Hepatocyte (in vitro differentiated cells): ENCODE measurements at places on chromosomes 16 and 17. TPM values are rescaled to one million over a fixed set of nuclear protein-coding genes. Genes with fewer than 3 reads are reported as not detected.

GRCh38 chr16:58128711-58129096 lies 477 bp downstream of the CFAP20 start:
- H3K36me3 ChIP-seq, result no peaks in the 10 kb centered on the region
- peak overlapping the region; percentile 93 for H3K27ac ChIP-seq
- DNase-seq, result peak; percentile 47
- peaks cover 26% of the 10 kb centered on the region for H3K4me1 ChIP-seq
- no peaks in the 10 kb centered on the region for H3K27me3 ChIP-seq

- H3K36me3 ChIP-seq, result no peaks in the 10 kb centered on the region
- H3K27me3 ChIP-seq, result peaks cover 11% of the 10 kb centered on the region
- no peak overlapping the region for H3K27ac ChIP-seq
- H3K4me1 ChIP-seq, result no peaks in the 10 kb centered on the region
- DNase-seq, result peak; percentile 8
Measured at GRCh38 chr16:47142486-47142820, 1.3 kb downstream of the NETO2 start.

GRCh38 chr16:164827-165538 lies 795 bp upstream of the HBM start:
- H3K27me3 ChIP-seq, result peaks cover 63% of the 10 kb centered on the region
- DNase-seq, result no peak
- H3K4me3 ChIP-seq, result no peak overlapping the region
- H3K36me3 ChIP-seq, result no peaks in the 10 kb centered on the region
- H3K4me1 ChIP-seq, result no peaks in the 10 kb centered on the region

GRCh38 chr16:83685615-83686165 lies 122.1 kb upstream of the HSBP1 start:
- no peak for DNase-seq
- H3K4me3 ChIP-seq, result no peak overlapping the region
- H3K36me3 ChIP-seq, result no peaks in the 10 kb centered on the region
- H3K27me3 ChIP-seq, result peaks cover 17% of the 10 kb centered on the region
- H3K4me1 ChIP-seq, result no peaks in the 10 kb centered on the region
- H3K27ac ChIP-seq, result no peak overlapping the region

GRCh38 chr17:74558882-74559519 lies 8.3 kb downstream of the CD300H start:
- H3K4me1 ChIP-seq, result no peaks in the 10 kb centered on the region
- H3K27ac ChIP-seq, result no peak overlapping the region
- H3K4me3 ChIP-seq, result no peak overlapping the region

DNA sequence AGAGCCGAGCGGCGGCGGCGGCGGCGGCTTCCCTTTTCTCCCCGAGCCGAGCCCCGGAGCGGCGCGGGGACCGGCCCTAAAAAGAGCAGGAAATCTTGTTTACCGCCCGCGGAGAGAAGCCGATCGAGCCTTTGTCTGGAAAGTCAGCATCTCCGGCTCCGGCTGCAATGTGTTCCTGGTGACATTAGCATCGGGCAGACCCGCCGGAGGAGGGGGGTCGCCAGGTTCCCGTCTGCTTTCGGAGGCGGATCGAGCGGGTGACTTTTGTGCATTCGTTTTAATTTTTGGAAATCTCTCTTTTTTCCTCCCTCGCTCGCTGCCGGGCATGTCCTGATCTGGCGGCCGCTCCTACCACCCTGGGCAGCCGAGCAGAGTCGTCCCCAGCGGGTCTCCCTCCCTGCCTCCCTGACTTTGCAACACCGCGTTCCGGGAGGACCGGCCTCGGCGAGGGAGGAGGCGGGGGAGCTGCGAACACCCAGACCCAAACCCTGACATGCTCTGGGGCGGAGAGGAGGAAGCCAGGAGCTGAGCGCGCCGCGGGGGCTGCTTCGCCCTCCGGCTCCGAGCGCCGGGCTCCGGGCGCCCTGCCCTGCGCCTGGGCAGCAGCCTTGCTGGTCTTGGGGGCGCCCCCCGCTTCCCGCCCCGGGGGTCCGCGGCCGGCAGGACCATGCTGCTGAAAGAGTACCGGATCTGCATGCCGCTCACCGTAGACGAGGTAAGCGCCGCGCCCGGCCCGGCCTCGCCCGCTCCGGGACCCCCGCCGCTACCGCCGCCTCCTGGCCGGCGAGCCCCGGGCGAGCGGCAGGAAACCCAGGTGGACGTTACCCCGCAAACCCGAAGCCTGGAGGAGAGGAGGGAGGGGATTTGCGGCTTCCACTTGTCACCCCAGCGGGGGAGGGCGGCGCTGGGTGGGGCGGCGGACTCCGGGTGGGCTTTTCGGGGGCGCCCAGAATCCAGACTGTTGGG lies 690 bp downstream of the PITPNC1 start:
- no peaks in the 10 kb centered on the region for H3K36me3 ChIP-seq
- H3K27me3 ChIP-seq, result no peaks in the 10 kb centered on the region
- peak overlapping the region; percentile 99 for H3K4me3 ChIP-seq
- H3K27ac ChIP-seq, result peak overlapping the region; percentile 94
- DNase-seq, result peak; percentile 74
- H3K4me1 ChIP-seq, result peaks cover 3% of the 10 kb centered on the region

DNA sequence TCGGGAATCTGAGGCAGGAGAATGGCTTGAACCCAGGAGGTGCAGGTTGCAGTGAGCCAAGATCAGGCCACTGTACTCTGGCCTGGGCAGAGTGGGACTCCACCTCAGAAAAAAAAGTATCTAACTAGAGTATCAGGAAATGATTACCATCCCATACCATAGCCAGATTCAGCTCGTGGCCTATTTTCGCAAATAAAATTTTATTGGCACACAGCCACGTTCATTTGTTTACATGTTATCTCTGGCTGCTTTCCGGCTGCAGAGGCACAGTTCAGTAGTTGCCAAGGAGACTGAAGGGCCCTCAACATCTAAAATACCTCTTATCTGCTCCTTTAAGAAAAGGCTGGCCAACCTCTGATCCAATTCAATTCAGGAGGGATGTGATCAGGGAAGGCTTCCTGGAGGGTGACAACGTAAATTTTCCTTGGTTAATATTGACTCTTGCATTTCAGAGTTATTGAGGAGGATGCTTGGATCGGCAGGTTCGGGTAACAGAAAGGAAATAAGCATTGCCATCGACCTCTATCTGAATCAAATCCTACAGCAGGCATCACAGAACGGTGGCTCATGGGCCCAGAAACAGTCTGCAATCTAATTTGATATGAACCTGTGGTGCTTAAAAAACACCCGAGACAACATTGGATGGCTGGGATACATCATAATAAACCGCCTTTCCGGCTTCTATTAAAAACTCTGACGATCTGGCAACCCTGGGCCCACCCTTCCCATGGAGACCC lies 73.8 kb downstream of the XYLT1 start:
- peak overlapping the region; percentile 16 for H3K27ac ChIP-seq
- peaks cover 20% of the 10 kb centered on the region for H3K4me1 ChIP-seq
- no peak overlapping the region for H3K4me3 ChIP-seq
- DNase-seq, result peak; percentile 79
- H3K36me3 ChIP-seq, result no peaks in the 10 kb centered on the region

- H3K4me1 ChIP-seq, result no peaks in the 10 kb centered on the region
- no peaks in the 10 kb centered on the region for H3K27me3 ChIP-seq
- H3K27ac ChIP-seq, result no peak overlapping the region
- H3K4me3 ChIP-seq, result no peak overlapping the region
Measured at GRCh38 chr16:75550211-75550662, 5.8 kb downstream of the TMEM231 start.

GRCh38 chr17:45132320-45132571 lies at the start of gene PLCD3:
Gene PLCD3 (minus strand): TSS chr17:45132515. CDS start chr17:45132410, 105 bp downstream.
- H3K27ac ChIP-seq, result peak within 1 kb of the TSS; percentile 100
- peak within 1 kb of the TSS; percentile 96 for H3K4me3 ChIP-seq
- no peaks in the 10 kb centered on the region for H3K36me3 ChIP-seq
- no peak for DNase-seq
- no peaks in the 10 kb centered on the region for H3K27me3 ChIP-seq
- H3K4me1 ChIP-seq, result peaks cover 51% of the 10 kb centered on the region

- no peak overlapping the region for H3K4me3 ChIP-seq
- H3K27me3 ChIP-seq, result no peaks in the 10 kb centered on the region
- DNase-seq, result no peak
- H3K4me1 ChIP-seq, result peaks cover 3% of the 10 kb centered on the region
- H3K27ac ChIP-seq, result no peak overlapping the region
Measured at GRCh38 chr16:51327001-51327400, 175.9 kb upstream of the SALL1 start.

GRCh38 chr17:46194393-46195216 lies 1.4 kb upstream of the KANSL1 start:
- H3K4me1 ChIP-seq, result peaks cover 22% of the 10 kb centered on the region
- H3K27ac ChIP-seq, result peak overlapping the region; percentile 98
- peak; percentile 62 for DNase-seq
- peak overlapping the region; percentile 98 for H3K4me3 ChIP-seq
- no peaks in the 10 kb centered on the region for H3K27me3 ChIP-seq

DNA sequence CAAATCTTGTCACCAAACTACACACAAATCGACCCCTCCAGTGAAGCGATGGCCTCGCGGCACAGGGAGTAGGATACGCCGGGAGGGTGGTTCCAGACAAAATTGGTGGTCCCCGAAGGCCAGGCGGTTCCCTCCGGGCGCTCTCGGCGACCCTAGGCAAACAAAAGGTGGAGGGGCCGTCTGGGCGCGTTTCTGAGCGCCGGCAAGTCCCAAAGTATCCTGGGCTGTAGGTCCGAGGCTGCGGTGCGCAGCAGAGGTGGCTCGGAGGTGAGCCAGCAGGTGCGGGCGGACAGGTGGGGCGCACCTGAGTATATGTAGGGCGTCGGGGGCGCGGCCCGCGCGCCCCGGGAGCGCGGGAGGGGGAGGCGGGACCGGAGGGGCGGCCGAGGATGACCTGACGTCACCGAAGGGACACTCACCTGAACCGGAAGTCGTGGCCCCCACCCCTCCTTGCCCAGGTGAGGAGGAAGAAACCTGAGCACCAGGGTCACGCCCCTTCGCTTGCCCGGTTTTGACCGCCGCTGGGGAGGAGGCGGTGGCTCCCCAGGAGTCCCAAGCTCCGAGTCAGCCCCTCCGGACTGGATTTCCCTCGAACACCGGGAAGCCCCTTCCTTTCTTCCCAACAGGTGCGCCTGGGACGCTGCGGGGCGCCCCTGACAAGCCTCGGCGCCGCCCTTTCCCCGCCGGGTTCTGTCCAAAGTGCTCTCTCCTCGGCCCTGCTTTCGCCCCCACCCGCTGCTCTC lies at the start of gene CLDN7:
CLDN7 (minus strand) TSS at position 287 of the 743 bp plus-strand sequence. CDS start 435 bp downstream, outside the sequence.
- H3K27me3 ChIP-seq, result peaks cover 5% of the 10 kb centered on the region
- H3K4me1 ChIP-seq, result peaks cover 34% of the 10 kb centered on the region
- no peaks in the 10 kb centered on the region for H3K36me3 ChIP-seq

DNA sequence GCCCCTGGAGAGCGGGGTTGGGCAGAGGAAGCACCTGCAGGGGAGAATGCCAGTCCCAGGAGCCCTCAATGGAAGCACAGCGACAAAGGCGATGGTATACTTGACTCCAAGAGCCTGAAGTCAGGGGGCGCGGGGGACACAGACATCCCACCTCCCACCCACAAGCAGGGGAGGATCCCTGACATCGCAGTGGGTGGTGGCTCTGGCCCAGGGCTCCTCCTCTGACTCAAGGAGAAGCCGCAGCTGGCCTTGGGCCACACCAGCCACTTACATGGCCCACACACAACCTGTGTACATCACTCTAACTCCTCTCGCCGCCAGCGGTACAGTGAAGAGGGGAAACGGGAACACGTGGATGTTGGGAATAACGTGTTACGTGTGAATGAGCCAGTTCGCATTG lies 44.3 kb downstream of the FZD2 start:
- no peak overlapping the region for H3K27ac ChIP-seq
- H3K4me1 ChIP-seq, result peaks cover 5% of the 10 kb centered on the region
- no peak overlapping the region for H3K4me3 ChIP-seq
- no peak for DNase-seq

DNA sequence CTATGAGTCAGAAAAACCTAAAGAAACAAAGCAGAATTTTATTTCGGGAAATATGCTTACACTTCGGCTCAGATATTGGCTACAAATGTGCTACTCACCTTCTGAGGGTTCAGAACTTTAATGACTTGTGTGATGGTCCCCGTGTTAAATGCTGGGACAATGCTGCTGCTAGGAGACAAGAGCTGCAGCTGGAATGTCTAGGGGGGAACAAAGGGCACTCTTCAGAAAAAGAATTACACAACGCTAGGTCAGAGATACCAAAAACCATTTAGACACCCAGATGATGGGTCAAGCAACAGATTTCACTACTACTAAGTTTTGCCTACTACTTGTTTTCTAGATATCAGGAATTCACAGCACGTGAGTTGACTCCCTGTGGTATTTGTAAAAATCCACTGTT lies 10.0 kb upstream of the PHLPP2 start:
- H3K27ac ChIP-seq, result peak overlapping the region; percentile 17
- peaks cover 7% of the 10 kb centered on the region for H3K36me3 ChIP-seq
- H3K4me1 ChIP-seq, result no peaks in the 10 kb centered on the region

GRCh38 chr16:81029930-81030604 lies 5.6 kb upstream of the ATMIN start:
- H3K27me3 ChIP-seq, result no peaks in the 10 kb centered on the region
- no peaks in the 10 kb centered on the region for H3K4me1 ChIP-seq
- no peak overlapping the region for H3K27ac ChIP-seq
- H3K4me3 ChIP-seq, result no peak overlapping the region
- DNase-seq, result no peak
- H3K36me3 ChIP-seq, result no peaks in the 10 kb centered on the region

DNA sequence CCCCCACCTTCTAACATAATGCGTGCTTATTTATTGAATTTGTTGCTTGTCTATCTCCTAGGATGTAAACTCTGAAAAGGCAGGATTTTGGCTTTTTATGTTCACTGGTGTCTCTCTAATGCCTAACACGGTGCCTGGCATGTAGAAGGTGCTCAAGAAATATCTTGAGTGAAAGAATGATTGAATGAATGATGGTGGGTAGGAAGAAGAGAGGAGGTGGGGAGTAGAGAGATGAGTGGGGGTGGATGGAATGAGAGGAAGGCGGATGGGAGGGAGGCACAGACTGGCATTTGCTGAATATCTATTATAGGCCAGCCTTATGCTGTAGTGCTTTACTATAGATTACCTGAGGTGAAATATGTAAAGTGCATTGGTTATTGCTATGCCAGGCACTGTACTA lies 2.3 kb downstream of the PRSS36 start:
- no peaks in the 10 kb centered on the region for H3K36me3 ChIP-seq
- no peak overlapping the region for H3K4me3 ChIP-seq
- no peak for DNase-seq
- H3K27me3 ChIP-seq, result no peaks in the 10 kb centered on the region

- H3K4me1 ChIP-seq, result no peaks in the 10 kb centered on the region
- no peaks in the 10 kb centered on the region for H3K27me3 ChIP-seq
- no peak overlapping the region for H3K4me3 ChIP-seq
- no peaks in the 10 kb centered on the region for H3K36me3 ChIP-seq
Measured at GRCh38 chr16:8816967-8817655, 19.5 kb downstream of the PMM2 start.

The P2RX5 gene
- 0.36 TPM in 1 of 2 replicates, not detected in the other for total RNA-seq

The CRISPLD2 gene
- 253 and 281 TPM in 2 replicates for total RNA-seq

The MYH8 gene
- total RNA-seq, result not detected in 2 replicates

The OR1A1 gene
- not detected in 2 replicates for total RNA-seq

The WFIKKN1 gene
- total RNA-seq, result 0.24 and 0.43 TPM in 2 replicates

The NPIPB9 gene
- 3.0 and 3.2 TPM in 2 replicates for total RNA-seq

The APOBR gene
- 0.04 and 0.13 TPM in 2 replicates for total RNA-seq

The YWHAE gene
- 566 and 611 TPM in 2 replicates for total RNA-seq

The KRT35 gene
- not detected in 2 replicates for total RNA-seq

The IGFALS gene
- 10.6 and 11.2 TPM in 2 replicates for total RNA-seq
